Activated CD4-positive, alpha-beta T cell treated with anti-CD3 and anti-CD28 coated beads for 4 hours (primary cell): ENCODE measurements at places on chromosomes 1 and 21.
A peak's percentile ranks its signal among the peaks of the same experiment; 100 is the strongest.

- DNase-seq, result no peak
Observed at GRCh38 chr1:214438075-214438474, 113.3 kb downstream of the PTPN14 start.

DNA sequence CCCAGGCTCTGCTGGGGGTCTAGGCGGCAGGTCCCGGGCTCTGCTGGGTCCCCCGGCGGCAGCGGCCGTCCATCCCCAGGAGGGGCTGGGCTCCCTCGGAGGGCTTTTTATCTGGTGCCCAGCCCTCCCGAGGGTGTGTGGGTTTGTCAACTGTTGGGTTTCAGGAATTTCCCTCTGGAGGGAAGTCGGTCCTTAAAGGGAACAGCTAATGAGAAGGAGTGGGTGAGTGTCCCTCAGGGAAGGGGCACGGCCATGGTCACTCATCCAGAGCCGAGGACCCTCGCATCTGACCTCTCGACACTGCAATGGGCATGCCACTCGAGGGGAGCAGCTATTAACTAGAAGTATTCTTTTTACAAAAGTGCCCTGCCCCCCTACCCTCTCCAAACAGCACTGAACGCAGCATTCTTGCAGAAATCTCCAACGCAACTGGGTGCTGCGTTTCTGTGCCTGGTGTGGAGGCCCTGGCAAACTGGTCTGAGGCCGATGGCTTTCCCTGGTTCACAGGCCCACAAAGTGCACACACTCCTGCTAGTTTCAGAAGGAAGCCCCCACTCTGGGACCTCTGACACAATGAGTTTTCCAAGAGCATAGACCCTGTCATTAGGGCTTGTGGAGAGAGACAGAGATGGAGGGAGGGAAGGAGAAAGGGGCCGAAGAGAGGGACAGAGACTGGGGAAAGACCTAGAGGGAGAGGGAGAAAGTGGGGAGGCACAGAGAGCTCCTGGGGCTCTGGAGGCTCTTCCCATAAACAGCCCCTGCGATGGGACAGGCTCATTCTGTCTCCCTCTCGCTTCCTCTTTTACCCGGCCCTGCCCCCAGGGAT lies 1.0 kb upstream of the TSPEAR start:
- no peak for DNase-seq

DNA sequence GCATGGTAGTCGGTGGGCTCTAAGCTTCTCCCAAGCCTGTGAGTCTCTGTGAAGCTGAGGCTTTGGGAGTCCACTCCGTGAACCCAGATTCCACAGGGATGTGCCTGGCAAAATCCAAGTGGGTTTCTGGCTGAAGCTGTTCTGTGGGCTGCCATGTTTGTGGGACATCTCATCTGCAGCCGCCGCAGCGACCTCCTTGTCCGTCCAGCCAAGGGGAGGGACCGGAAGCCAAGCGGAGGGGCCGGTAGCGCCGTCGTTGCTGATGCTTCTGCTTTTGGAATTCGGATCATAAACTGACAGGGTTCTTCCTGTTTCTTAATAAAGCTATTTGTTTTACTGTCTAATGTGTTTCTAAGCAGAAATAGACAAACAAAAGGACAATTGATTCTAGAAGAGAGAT lies 13.3 kb downstream of the KIF26B start:
- no peak for DNase-seq

DNA sequence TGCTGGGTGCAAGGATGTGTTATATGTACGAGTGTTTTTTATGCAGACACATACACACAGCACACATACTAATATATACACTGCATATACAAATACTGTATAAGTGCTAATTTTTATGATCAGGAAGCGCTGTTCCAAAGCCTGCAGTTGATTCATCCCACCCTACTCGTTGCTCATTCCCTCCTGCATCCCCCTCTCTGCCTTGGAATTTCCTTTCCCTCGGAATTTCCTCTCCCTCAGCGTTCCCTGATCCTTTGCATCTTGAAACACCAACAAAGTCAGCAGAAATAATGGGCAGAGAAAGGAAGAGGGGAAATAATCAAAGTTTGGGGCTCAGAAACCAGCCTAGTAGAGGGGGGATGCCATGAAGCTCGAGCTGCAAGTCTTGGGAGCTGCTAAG lies 98.9 kb downstream of the CSMD2 start:
- DNase-seq, result no peak

DNA sequence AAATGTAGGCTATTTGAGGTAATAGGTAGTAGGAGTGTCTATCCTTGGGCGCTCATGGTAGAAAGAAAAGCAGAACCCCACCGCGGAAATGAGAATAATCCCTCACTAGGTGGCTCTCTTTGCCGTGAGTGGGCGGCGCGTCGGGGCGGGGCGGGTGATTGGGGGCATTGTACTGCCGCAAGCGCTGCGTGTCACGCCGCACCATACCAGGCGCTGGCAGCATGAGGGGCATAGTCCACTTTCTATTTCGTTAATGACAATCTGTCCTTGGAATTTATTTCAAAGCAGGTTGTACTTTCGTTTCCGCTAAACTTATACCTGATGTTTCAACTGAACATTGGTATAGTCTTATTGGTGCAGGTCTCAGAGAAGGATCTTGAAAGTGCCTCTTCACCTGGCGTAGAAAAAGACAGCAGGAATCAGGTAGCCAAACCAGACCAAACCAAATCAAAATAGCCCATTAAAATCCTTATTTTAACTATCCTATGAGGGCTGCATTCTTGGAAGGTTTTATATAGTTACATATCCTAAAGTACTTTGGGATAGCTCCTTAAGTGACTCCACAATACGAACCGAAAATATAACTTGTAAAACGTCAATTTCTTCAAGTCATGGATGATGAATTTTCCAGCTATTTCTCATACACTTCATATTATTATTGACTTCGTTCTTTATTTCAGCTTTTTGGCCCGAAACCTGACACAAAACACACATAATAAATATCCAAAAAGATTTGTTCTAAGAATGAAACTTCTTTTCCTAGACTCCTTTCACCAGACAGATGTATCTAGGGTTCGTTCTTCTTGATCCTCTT lies 1.9 kb upstream of the SMG7 start:
- peak; percentile 92 for DNase-seq
